ENCODE measurements at places on chromosomes 1 and 21.

- ATAC-seq = no peak
Observed at GRCh38 chr1:246270236-246270635, 236.8 kb downstream of the SMYD3 start.

DNA sequence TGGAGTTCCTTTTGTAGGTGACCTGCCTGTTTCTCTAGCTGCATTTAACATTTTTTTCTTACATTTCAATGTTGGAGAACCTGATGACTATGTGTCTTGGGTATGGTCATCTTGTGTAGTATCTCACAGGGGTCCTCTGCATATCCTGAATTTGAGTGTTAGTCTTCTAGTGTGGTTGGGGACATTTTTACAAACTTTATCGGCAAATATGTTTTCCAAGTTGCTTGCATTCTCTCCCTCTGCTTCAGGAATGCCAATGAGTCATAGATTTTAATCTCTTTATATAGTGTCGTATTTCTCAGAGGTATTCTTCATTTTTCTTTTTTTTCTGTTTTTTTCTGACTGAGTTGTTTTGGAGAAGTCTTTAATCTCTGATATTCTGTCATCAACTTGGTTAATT, 684.0 kb downstream of the NCAM2 start:
- ATAC-seq = no peak

GRCh38 chr21:46356494-46357334, 32.8 kb downstream of the PCNT start:
- no peak for ATAC-seq

DNA sequence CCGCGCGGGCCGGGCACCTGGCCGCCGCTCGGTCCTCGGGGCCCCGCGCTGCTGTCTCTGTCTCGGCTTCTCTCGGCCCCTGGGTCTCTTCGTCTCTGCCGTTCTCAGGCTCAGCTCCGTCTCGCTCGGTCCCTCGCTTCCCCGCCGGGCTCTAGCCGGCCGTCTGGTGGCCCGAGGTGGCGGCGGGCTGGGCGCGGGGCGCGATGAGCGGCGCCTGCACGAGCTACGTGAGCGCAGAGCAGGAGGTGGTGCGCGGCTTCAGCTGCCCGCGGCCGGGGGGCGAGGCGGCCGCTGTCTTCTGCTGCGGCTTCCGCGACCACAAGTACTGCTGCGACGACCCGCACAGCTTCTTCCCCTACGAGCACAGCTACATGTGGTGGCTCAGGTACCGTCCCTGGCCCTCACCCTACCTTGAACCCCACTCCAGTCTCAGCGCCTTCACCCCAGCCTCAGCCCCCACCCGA, 355 bp downstream of the SHISAL2A start:
- ATAC-seq = peak; percentile 38

GRCh38 chr1:77076759-77077158, 142.5 kb downstream of the PIGK start:
- no peak for ATAC-seq

DNA sequence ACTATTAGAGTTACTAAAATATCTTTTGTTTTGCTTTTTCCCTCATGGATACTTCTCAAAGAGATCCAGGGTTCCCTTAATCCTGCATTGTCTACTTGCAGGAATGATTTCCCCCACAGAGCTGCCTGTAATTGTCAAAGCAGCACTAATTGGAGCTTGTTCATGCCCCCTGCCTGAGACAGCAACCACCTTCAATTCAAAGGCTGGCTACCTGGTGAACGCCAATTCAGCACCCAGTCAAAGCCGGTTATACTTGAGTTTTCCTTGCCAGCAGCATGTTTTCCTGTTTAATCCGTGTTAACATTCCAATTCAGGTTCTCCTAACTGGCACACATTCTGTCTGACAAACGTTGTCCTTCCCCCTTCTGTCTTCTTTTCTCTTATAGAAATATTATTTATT, 382.9 kb downstream of the NTNG1 start:
- no peak for ATAC-seq

DNA sequence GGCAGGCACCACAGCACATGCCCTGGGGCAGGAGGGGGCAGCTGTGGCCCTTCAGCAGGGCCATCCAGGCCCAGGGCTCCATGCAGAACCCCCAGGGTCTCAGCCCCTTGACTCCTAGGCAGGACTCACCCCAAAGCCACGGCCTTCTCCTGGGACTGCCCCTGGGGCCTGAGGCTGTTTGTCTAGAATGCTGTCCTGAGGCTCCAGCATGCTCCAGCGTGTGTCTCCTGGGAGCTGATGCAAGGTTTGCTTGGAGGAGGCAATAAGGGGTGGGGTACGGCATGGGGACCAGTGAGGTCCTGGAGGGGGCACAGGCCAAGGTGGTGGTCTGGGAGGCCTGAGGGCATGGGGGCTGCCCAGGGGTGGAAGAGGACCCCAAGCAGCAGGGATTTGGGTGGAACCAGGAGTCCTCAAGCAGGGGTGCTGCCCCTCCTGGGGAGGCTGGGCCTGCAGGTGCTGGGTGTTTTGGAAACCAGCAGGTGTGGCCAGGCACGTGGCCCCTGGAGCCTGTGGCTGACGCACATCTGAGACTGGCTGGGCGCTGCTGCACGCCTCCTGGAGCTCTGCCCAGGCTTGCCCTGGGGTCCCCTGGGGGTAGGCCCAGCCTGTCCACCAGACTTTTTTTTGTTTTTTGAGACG, 7.8 kb upstream of the CALML6 start:
- ATAC-seq = peak; percentile 46

DNA sequence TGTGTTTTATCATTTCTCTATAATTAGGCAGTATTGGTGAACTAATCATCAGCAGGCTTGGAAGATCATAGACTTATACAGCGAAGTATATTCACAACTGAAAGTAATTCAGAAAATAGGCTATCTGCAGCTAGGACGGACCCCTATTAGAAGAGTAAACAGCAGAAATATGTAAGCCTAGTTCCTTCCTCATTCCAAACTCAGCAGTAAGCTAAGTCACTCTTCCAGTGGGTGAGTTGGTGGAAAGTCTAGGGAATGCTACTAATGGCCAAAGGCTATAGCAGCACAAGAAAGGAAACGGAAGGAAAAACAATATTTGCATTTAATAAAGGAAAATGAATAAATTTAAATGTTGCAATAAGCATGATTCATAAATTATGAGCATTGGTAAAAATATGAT, 918.1 kb upstream of the TMPRSS15 start:
- ATAC-seq = no peak

- ATAC-seq = no peak
Observed at GRCh38 chr21:27275294-27275927, 308.5 kb upstream of the ADAMTS5 start.

GRCh38 chr1:200184196-200184595, 156.7 kb downstream of the NR5A2 start:
- no peak for ATAC-seq

DNA sequence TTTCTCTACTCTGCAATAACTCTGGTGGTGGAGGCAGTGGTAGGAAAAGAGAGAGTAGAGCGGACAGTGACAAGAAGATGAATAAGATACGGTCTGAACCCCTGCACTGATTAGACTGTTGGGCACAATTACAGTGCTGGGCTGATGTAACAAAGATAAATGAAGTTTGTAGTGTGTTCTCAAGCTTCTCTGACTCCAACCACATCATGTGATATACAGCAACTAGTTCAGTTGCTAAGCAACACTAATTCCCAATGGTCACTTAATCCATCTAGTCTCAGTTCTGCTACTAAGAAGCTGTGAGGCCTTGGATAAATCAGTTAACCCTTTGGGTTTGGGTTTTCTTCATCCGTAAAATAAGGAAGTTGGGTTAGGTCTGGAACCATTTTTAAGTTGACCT, 17.3 kb downstream of the DDR2 start:
- ATAC-seq = no peak

DNA sequence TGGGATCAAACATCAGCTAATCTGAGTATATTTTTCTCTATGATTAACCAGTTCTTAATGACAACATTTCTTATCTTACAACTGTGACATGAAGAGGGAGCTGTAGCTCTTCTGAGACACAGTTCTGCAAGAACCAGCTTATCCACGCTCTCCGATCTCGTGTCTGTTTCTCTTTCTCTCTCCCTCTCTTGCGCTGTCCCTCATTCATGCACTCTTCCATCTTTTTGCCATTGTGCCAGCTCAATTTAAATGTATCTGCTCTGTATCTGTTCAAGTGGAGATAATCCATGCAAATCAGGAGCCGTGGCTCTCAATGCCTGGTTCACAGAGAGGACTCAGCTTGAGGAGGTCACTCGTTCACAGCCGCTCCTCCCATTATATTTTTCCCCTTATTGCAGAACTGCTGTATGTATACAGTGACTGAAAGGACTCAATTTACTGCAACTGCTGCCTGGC, 494.7 kb upstream of the ADGRL2 start:
- ATAC-seq = peak; percentile 95

GRCh38 chr1:41682845-41683625, 198.6 kb upstream of the EDN2 start:
- no peak for ATAC-seq

GRCh38 chr1:20322081-20322824, 31.6 kb downstream of the VWA5B1 start:
- ATAC-seq = no peak

GRCh38 chr1:18954270-18955071, 2.0 kb downstream of the IFFO2 start:
- ATAC-seq = no peak

GRCh38 chr1:169872906-169873305, 20.8 kb downstream of the SCYL3 start:
- ATAC-seq = no peak

DNA sequence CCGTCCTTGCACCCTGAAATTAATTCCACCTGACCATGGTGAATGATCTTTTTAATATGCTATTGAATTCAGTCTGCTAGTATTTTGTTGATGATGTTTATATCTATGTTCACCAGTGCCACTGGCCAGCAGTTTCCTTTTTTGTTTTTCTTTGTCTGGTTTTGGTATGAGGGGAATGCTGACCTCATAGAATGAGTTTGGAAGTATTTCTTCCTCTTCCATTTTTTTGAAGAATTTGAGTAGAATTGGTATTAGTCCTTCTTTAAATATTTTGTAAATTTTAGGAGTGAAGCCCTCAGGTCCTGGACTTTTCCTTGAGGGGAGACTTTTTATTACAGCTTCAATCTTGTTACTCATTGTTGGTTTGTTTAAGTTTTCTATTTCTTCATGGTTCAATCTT, 231.6 kb downstream of the MRPL39 start:
- ATAC-seq = no peak

GRCh38 chr21:29371464-29371863, 72.7 kb downstream of the BACH1 start:
- no peak for ATAC-seq

DNA sequence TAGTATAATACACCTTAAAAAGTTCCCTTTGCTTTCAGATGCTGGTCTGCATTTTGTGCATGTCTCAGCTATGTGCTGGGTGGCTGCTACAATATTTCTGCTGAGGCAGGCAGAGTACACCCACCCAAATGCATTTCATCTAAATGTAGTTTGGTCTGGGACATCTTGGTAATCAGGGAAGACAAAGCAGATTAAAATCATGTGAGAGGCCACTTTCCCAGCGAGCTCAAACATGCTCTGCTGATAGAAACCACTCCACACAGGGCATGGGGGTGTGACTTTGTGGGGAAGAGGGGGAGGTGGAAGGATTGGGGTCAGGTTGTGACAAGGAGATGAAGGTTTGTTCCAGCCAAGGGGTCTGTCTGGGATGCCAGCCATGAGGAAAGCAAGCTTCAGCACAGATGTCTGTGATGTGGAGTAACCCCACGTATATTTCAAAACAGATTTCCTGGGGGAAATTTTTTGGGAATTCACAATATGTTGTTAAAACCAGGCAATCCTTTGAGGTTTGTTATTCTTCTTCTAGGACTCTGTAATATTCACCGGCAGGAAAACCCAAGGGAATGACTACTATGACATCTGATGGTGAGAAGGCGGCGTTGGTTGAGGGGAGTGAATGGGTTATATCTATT, 255.1 kb upstream of the FGGY start:
- no peak for ATAC-seq

Data from motor neuron (in vitro differentiated cells).